ENCODE measurements at places on chromosomes 12 and 14. TPM values are rescaled to one million over a fixed set of nuclear protein-coding genes. Genes with fewer than 3 reads are reported as not detected.

Gene SLCO1C1
- not detected for total RNA-seq

Gene SRRM4
- total RNA-seq = 0.05 TPM

Gene DAO
- not detected for total RNA-seq

Gene TMEM229B
- 5.7 TPM for total RNA-seq

Gene SYNDIG1L
- total RNA-seq = 0.34 TPM

Gene OLR1
- 2.1 TPM for total RNA-seq

Gene MYO1A
- total RNA-seq = 0.74 TPM

Gene PLCZ1
- total RNA-seq = not detected

Gene SERPINA12
- 1.1 TPM for total RNA-seq

Gene HOXC9
- total RNA-seq = 3.0 TPM

Gene KLRC2
- total RNA-seq = 0.27 TPM

Gene PRR4
- 66.9 TPM for total RNA-seq

- no peaks in the 10 kb centered on the region for H3K27me3 ChIP-seq
- no peaks in the 10 kb centered on the region for H3K4me1 ChIP-seq
- no peak for DNase-seq
- H3K4me3 ChIP-seq = no peak overlapping the region
Observed at GRCh38 chr12:28622406-28622805, 432.1 kb downstream of the CCDC91 start.

DNA sequence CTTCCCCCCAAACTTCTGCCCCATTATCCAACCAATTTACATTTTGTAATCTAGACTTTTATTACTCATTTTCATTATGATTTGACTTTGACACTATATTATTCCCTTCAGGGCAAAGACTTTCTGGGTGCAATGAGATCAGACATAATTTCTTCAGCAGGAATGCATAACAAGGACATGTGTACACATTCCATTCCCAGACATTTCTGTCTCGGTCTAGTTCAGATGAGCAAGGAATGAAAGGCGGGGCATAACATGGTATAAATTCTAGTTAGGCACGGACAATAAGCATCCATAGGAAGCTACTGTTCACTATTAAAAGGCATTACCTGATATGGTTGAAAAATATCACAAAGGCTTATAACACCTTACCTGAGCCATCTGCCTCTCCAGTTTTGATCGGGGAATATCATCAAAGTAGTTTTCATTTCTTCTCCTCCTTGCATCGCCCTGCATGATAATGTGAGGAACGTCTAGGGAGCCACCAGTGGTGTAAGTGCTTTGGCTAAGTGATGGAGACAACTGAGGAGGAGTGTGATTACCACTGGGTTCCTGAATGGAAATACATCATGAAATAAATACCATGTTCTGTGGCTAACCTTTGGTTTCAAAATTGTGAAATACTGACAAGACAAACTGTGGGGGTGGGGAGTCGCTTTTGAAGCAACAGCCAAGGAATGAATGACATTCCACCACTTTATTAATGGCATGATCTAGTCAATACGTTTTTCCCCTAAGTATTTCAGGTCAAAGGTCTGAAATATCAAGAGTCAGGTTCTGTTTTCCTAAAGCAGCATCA, 183.9 kb downstream of the APAF1 start:
- H3K27me3 ChIP-seq = no peaks in the 10 kb centered on the region
- no peak overlapping the region for H3K4me3 ChIP-seq
- no peaks in the 10 kb centered on the region for H3K36me3 ChIP-seq

- H3K4me1 ChIP-seq = peaks cover 4% of the 10 kb centered on the region
- peak within 1 kb of the TSS; percentile 39 for H3K4me3 ChIP-seq
- no peak within 1 kb of the TSS for H3K27ac ChIP-seq
- H3K27me3 ChIP-seq = peaks cover 27% of the 10 kb centered on the region
Observed at GRCh38 chr14:104138098-104138717, at the start of gene KIF26A. KIF26A (plus strand) TSS chr14:104138587; CDS start chr14:104138723, 136 bp downstream.

GRCh38 chr12:46470975-46471374, 98.4 kb upstream of the SLC38A2 start:
- no peaks in the 10 kb centered on the region for H3K27me3 ChIP-seq
- H3K4me3 ChIP-seq = no peak overlapping the region
- no peaks in the 10 kb centered on the region for H3K36me3 ChIP-seq
- H3K27ac ChIP-seq = no peak overlapping the region
- DNase-seq = no peak

GRCh38 chr14:90281756-90282155, 25.4 kb downstream of the PSMC1 start:
- no peaks in the 10 kb centered on the region for H3K4me1 ChIP-seq
- H3K27me3 ChIP-seq = no peaks in the 10 kb centered on the region
- DNase-seq = no peak
- no peak overlapping the region for H3K27ac ChIP-seq
- H3K36me3 ChIP-seq = peaks cover 6% of the 10 kb centered on the region

- no peak overlapping the region for H3K4me3 ChIP-seq
- peaks cover under 1% of the 10 kb centered on the region for H3K4me1 ChIP-seq
- peak; percentile 61 for DNase-seq
- H3K36me3 ChIP-seq = no peaks in the 10 kb centered on the region
- H3K27ac ChIP-seq = no peak overlapping the region
Observed at GRCh38 chr12:52004042-52004648, 2.6 kb upstream of the TAMALIN start.

GRCh38 chr14:51744372-51745130, 92.8 kb downstream of the FRMD6 start:
- no peaks in the 10 kb centered on the region for H3K4me1 ChIP-seq
- H3K36me3 ChIP-seq = no peaks in the 10 kb centered on the region
- no peaks in the 10 kb centered on the region for H3K27me3 ChIP-seq
- DNase-seq = no peak
- H3K27ac ChIP-seq = no peak overlapping the region

DNA sequence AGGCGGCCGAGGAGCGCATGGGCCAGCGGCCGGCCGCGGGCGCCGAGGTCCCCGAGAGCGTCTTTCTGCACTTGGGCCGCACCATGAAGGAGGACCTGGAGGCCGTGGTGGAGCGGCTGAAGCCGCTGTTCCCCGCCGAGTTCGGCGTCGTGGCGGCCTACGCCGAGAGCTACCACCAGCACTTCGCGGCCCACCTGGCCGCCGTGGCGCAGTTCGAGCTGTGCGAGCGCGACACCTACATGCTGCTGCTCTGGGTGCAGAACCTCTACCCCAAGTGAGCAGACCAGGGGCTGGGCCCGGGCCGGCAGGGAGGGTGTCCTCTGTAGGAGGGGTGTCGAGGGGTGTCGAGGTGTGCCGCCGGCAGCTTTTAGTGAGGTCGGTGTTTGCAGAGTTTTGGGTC, 4.1 kb downstream of the TNFAIP2 start:
- no peaks in the 10 kb centered on the region for H3K36me3 ChIP-seq
- peaks cover 15% of the 10 kb centered on the region for H3K4me1 ChIP-seq
- no peak overlapping the region for H3K27ac ChIP-seq
- no peak for DNase-seq
- H3K4me3 ChIP-seq = no peak overlapping the region
- H3K27me3 ChIP-seq = no peaks in the 10 kb centered on the region

DNA sequence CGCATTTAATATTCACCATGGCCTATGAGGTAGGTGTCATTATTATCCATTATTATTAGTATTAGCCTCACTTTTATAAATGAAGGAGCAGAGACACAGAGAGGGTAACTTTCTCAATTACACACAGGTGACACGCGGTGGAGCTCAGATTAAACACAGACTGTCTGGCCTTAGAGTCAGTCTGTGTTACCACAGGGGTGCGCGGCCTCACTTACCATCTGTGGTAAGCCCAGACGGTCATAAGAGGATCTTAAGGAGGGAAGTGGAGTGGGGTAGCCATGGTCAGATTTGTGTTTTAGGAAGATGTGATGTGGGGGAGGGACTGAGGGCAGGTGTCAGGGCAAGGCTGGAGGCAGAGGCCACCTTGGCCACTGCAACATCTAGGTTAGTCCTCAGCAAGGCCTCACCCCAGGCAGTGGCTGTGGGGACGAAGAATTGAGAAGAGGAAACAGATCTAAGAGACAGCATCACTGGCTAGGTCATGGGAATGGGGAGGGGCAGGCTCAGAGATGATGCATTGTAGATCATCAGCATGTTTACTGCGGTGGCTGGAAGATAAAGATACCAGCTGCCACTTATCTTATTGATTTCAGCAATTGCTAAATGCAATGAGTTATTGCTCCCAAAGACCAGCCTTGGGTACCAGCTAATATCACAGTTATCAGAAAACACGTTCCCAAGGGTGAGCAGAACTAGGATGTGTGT, 67.1 kb downstream of the SERPINA3 start:
- no peak overlapping the region for H3K27ac ChIP-seq
- H3K4me1 ChIP-seq = no peaks in the 10 kb centered on the region
- H3K36me3 ChIP-seq = no peaks in the 10 kb centered on the region
- H3K27me3 ChIP-seq = no peaks in the 10 kb centered on the region
- DNase-seq = no peak

- DNase-seq = no peak
- no peaks in the 10 kb centered on the region for H3K4me1 ChIP-seq
- H3K36me3 ChIP-seq = peaks cover 15% of the 10 kb centered on the region
- no peaks in the 10 kb centered on the region for H3K27me3 ChIP-seq
- no peak overlapping the region for H3K4me3 ChIP-seq
- H3K27ac ChIP-seq = no peak overlapping the region
Observed at GRCh38 chr12:122505419-122506051, 4.8 kb upstream of the ZCCHC8 start.

DNA sequence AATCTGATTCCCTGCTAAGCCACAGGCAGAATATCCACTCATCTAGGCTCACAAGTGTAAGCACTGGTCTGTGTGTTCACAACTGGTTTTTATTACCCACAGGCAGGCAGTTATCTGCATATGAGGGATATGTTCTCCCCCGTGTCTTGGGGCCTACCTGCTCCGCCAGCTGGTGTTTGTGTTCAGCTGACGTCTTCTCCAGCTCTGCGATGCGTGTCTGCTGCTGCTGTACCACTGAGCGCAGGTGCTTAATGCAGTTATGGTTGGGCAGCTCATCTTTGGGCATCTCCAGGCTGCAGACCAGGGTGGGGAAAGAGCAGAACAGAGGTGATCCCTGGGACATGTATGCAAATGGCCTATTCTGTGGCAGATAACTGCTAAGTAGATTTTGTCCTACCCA, 13.7 kb downstream of the RNF41 start:
- no peak overlapping the region for H3K27ac ChIP-seq
- no peaks in the 10 kb centered on the region for H3K4me1 ChIP-seq
- H3K27me3 ChIP-seq = no peaks in the 10 kb centered on the region
- peaks cover 35% of the 10 kb centered on the region for H3K36me3 ChIP-seq
- no peak for DNase-seq

- H3K36me3 ChIP-seq = no peaks in the 10 kb centered on the region
- H3K27ac ChIP-seq = no peak overlapping the region
- no peaks in the 10 kb centered on the region for H3K4me1 ChIP-seq
- no peak overlapping the region for H3K4me3 ChIP-seq
- DNase-seq = no peak
Observed at GRCh38 chr14:21142357-21142756, 13.5 kb downstream of the OR5AU1 start.

- no peaks in the 10 kb centered on the region for H3K27me3 ChIP-seq
- no peak overlapping the region for H3K4me3 ChIP-seq
- H3K36me3 ChIP-seq = no peaks in the 10 kb centered on the region
- H3K4me1 ChIP-seq = no peaks in the 10 kb centered on the region
- no peak for DNase-seq
Observed at GRCh38 chr14:71395151-71395604, 487.9 kb downstream of the PCNX1 start.

- peak; percentile 15 for DNase-seq
- no peaks in the 10 kb centered on the region for H3K36me3 ChIP-seq
- no peaks in the 10 kb centered on the region for H3K27me3 ChIP-seq
Observed at GRCh38 chr12:107319533-107320032, 226.2 kb upstream of the CRY1 start.

DNA sequence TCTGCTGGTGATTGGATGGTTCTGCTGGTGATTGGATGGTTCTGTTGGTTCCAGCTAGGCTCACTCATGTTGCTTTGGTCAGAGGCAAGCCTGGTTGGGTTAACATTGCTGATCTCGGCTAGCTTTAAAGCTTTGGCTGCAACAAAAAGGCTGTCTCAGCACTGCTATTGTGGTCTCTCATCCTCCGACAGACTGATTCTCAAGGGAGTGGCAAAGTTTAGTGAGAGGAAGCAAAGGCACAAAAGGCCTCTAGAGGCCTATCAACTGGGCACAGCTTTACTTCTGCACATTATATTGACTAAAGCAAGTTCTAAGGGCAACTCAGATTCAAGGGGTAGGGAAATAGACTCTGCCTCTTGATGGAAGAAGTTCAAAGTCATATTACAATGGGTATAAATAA, 84.7 kb upstream of the LGR5 start:
- H3K27me3 ChIP-seq = no peaks in the 10 kb centered on the region
- no peak overlapping the region for H3K27ac ChIP-seq
- no peaks in the 10 kb centered on the region for H3K4me1 ChIP-seq
- no peaks in the 10 kb centered on the region for H3K36me3 ChIP-seq
- H3K4me3 ChIP-seq = no peak overlapping the region

DNA sequence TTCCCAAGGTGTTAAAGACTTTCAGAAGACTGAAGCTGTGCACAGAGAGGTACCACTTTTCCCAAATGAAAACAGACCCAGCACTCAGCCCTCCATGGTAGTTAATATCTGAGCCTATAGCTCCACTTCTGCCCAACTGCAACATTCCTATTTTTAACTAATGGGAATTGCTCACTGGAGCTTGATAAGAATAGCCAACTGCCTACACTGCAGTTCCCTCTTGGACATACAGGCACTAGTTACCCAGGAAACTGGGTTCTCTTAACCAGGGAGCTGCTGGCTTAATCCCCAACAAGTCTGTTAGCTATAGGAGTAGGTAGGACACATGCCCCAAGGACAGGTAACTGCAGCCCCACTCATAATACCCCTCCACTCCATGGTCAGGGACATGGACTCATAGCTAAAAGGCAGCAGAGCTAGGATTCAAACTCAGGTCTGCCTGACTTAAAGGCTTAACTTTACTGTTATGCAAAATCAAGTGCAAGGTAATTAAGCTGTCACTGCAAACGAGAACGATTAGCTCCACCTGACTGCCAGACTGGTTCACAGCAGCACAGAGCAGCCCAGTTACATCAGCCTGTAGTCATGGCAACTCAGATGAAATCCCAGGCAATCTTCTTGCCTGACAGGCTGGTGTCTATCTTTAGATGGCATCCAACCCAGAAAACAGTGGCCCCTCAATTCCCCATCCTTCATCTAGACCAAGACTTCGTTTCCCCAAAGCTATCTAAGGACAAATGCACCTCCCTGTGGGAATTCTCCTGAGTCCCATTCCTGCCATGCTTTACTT, 77.1 kb upstream of the ACTN1 start:
- peaks cover 4% of the 10 kb centered on the region for H3K36me3 ChIP-seq
- DNase-seq = no peak
- no peaks in the 10 kb centered on the region for H3K4me1 ChIP-seq
- no peaks in the 10 kb centered on the region for H3K27me3 ChIP-seq
- no peak overlapping the region for H3K4me3 ChIP-seq

DNA sequence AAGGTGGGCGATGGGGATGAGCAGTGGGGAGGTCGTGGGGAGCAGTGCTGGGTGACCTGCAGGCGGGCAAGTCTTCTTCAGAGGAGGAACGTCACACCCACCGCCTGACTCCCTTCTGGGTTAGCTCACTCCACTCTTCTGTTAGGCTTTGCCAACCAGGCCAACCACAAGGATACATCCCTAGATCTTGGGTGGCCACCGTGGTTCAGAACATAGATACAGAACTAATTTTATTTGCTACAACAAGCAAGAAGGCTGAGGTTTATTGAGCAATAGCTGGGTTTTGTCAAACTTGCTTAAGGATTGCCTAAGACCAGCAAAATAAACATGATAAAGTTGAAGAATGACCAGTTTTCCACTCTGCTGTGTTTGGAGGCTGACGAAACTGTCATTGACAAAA, 109.4 kb downstream of the DACT1 start:
- no peaks in the 10 kb centered on the region for H3K4me1 ChIP-seq
- DNase-seq = peak; percentile 14
- H3K27me3 ChIP-seq = no peaks in the 10 kb centered on the region

GRCh38 chr14:31229638-31230572, 22.3 kb upstream of the HECTD1 start:
- H3K4me3 ChIP-seq = no peak overlapping the region
- H3K4me1 ChIP-seq = no peaks in the 10 kb centered on the region
- peak; percentile 89 for DNase-seq
- H3K27me3 ChIP-seq = no peaks in the 10 kb centered on the region
